Brain microvascular endothelial cell (primary cell): ENCODE measurements at places on chromosomes 7 and 10.

GRCh38 chr7:135291809-135292253, 58.2 kb downstream of the STRA8 start:
- DNase-seq: peak; percentile 61

DNA sequence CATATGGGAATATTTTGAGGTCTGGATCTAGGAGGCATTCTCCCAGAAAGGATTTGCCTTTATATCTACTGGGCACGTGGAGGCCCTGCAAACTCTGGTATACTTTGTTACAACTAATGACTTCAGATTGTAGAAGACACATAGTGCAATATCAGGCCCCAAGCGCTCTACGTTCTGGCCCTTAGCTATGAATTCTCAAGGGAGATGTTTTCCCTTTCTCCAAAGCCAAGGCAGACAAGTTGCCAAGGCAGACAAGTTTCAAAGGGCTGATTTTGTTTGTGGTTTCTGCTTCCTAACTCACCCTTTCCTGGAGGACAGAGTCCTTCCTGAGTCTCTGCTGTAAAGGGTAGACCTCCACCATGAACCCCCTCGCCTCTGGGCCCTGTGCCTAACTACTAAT, 99.4 kb upstream of the CTTNBP2 start:
- DNase-seq: no peak

GRCh38 chr7:130298544-130299326, 5.8 kb downstream of the CPA4 start:
- no peak for DNase-seq

- DNase-seq: no peak
Measured at GRCh38 chr10:78577712-78578111, 491.1 kb upstream of the ZMIZ1 start.

- DNase-seq: no peak
Measured at GRCh38 chr7:66896441-66896840, 24.6 kb upstream of the TMEM248 start.

DNA sequence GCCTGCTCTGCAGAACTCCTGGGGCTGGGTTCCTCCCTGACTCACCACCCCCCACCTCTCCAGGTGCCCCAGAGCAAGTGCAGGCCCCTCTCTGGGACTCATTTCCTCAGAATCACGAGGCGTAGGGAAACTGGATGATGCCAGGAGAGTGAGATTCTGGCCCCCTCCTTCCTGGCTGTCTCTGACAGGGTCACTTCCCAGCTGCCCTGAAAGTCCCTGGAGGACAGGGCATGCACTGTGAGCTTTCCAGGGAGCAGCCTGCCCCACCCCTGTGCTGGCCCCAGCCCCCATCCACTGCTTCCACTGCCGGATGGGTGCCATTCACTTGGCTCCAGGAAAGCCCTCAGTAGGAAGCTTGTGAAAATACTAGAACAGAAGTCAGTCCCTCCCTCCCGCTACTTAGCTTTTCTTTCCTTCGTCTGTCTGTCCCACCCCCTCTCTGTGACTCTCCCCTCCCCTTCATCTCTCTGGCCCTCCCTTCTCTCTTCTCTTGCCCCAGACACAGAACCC, 10.4 kb downstream of the TACR2 start:
- no peak for DNase-seq

- peak; percentile 6 for DNase-seq
Measured at GRCh38 chr10:75910032-75910431, 478.6 kb downstream of the LRMDA start.

- no peak for DNase-seq
Measured at GRCh38 chr10:113411456-113411855, 141.4 kb upstream of the HABP2 start.

DNA sequence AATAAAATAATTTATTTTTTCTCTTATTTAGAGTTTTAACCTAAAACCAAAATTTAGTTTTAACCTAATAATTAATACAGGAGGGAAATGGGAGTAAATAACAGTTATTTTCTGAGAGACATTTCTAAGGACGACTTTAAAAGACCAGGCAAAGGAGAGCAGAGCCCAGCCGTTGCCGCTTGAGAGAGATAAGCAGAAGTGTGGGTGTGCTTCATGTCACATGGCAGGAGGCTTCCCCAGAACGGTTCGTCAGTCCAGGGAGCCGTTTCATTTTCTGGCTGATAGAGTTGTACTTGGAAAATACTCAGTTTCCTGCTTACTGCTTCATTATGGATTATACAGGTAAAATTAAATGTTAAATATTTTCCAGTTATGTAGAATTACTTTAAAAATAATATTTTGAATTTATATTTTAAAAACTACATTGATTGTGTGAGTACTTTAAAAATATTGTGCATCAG, 61.4 kb downstream of the ST7 start:
- DNase-seq: peak; percentile 75

DNA sequence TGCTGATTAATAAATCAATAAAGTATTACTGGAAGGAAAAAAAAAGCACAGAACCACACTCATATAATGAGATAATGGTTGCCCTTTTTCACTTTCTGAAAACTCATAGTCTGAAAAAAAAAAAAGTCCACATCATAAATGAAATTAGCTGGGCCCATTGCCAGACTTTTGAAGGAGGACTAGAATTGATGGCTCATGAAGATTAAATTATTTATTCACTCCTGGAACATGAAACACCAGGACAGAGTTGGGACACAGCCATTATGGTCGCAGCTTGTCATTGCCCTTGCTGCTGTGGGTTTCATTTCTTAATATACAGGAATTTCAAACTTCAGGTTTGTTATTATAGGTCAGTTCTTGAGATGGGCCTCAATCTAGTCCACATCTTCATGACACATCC, 91.9 kb downstream of the CNTNAP2 start:
- DNase-seq: no peak

GRCh38 chr10:95408148-95408960, 117.6 kb upstream of the PDLIM1 start:
- no peak for DNase-seq

DNA sequence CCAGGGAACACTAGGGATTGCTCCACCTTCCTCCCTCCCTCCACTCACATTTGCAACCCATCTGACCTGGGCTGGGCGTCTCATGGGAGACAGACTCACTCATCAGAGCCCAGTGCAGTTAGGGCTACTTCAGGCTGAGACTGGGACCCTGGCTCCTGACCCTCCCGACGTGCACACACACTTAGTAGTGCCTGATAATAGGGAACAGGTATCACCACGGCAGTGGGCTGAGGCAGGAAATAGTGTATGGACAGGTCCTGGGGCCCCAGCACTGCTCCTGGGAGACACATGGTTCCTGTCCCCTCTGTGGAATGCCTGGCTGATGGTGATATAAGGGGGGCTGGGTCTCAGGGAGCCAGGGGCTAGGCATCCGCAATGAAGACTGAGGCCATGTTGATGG, 14.3 kb downstream of the AQP1 start:
- no peak for DNase-seq

DNA sequence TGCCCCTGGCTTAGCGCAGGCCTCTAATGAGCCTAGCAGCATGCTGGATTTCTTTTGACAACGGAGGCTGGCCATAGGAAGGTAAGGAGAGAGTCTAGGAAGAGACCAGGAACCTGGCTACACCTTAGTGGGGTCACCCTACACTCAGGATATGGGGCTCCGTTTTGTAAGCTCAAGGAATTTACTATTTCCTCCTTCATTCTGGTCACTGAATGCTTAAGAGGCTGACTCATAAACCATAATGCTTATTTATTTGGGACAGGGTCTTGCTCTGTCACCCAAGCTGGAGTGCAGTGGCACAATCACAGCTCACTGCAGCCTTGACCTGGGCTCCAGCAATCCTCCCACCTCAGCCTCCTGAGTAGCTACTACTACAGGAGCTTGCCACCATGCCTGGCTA, 38.4 kb downstream of the CARD11 start:
- DNase-seq: no peak

DNA sequence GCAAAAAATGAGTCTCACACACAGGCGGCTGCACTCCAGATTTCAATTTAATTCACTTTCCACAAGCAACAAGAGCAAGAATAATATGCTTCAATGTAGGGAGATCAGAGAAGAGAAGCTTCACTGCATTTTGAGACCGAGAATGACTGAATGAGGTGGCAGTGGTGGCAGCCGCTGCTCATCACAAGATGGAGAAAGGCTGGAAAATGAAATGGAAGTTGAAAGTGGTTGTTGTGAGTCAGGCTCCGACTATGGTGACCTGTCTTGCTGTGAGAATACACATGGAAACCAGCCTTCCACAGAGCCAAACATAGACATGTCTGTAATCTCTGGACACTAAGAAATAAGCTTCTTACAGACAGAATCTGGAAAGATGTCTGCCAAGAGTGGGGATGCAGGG, 499.6 kb upstream of the LRRN3 start:
- peak; percentile 41 for DNase-seq

GRCh38 chr7:119256446-119257131, 1016.4 kb upstream of the KCND2 start:
- DNase-seq: no peak

DNA sequence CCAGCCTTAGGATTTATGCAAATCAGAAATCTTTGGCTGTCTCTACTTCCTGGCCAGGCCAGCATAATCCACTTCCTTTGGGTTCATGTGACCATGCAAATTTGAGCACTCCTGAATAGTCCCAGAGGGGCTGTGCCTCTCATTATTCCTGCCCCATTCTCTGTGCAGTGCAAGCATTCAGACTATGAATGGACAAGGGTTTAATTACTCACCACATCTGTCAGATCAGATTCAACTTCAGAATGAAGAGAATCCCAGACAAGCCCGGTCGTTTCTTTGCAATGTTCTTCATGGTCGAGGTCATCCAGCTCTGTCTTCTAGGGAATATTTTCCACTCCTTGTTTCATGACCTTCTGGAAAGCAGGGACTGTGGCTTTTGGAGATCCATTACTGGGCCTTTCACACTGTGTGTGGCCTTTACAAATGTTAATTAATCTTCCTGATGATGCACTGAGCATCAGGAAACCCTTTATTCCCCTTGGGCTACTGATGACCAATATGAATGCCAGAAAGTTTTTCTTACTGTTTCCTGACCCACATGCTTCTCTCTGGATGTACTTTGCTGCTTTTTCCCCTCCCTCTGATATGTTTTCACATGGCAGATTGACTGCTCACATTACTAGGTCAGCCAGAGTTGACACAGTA, 217.6 kb upstream of the TCF7L2 start:
- DNase-seq: no peak

GRCh38 chr10:14385596-14386593, 55.2 kb upstream of the FRMD4A start:
- DNase-seq: peak; percentile 96

DNA sequence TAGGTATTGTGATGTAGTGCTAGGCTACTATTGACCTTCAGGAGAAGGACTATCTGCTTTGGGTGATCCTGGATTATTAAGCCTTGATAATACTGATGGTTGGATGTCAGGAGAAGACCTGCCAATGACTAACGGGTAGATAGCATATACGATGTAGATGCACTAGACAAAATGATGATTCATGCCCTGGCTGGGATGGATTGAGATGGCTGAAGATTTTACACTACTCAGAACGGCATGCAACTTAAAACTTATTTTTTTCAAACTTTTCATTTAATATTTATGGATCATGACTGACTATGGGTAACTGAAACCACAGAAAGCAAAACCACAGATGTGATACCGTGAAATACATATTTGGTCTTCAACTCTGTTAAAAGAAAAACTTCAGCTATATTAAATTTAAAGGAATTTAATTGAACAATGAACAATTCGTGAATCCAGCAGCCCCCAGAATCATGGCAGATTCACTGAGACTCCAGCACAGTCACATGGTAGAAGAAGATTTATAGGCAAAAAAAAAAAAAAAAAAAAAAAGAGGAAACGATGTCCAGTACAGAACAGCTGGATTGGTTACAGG, 124.6 kb upstream of the CDK13 start:
- DNase-seq: peak; percentile 22

GRCh38 chr7:105954711-105955110, 8.4 kb upstream of the CDHR3 start:
- no peak for DNase-seq

GRCh38 chr10:94992811-94993210, 54.4 kb downstream of the CYP2C9 start:
- no peak for DNase-seq

DNA sequence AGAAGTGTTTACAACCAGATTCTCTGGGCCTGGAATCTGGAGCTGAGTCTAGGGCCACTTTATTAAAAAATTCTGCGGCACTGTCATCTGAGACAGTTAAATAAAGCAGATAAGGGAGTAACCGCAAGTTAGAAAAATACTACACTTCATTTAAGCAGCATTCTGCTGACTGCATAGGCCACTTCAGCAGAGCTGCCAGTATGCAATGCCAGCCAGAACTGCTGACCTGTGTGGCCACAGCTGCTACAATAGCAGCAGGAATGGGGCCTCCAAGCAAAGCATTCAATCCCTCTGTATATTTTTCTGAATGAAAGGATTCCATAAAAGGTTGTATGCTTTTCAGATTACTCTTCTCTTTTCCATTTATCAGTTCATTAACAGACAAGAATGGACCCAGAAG, 136.0 kb downstream of the COL28A1 start:
- DNase-seq: no peak

DNA sequence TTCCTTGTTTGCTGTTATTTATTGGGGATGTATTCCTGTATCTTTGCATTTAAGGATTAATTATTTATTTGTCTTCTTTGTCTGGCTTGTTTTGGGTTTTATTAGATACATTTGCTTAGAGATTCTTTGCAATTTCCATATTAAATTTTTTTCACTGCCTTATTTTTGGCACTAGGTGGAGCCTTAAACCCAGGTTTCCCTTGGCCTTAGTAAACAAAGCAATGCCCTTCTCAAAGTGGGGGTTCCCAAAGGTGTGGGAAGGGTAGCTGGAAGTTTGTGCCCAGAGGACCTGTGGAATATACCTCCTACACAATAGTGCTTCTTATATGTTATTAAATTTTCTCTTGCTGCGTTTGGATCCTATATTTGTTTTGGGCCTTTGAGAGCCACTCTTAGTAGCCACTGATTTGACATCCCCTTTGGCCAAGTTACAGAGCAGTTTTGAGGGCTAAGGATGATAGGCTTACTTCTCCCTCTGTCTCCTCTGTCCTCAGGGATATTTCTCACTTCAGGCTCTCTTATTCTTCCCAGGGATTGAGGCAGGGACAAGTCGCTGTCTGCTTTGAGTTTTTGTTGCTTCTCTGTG, 162.3 kb downstream of the ITGB1 start:
- DNase-seq: no peak

GRCh38 chr10:113356794-113357680, 195.8 kb upstream of the HABP2 start:
- DNase-seq: no peak

- no peak for DNase-seq
Measured at GRCh38 chr10:46171661-46172060, 115.1 kb upstream of the ANTXRL start.

DNA sequence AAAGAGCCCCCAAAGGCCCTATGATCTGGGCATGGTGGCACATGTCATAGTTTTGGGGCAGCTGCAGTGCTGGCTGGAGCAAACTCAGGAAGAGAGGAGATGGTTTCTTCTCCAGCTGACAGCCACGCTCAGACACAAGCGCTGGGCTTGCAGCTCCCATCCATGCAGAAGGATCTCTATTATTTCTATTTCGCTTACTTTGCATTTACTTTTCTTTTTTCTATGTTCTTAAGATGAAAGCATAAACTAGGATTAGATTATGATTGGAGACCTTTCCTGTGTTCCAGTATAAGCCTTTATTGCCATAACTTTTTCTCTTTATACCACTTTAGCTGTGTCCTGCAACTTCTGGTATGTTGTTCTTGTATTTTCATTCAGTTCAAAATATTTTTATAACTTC, 5.0 kb downstream of the JAKMIP3 start:
- DNase-seq: no peak

GRCh38 chr7:80641548-80641947, 3.1 kb downstream of the CD36 start:
- no peak for DNase-seq
